ENCODE measurements at places on chromosomes 2 and 18. TPM values are rescaled to one million over a fixed set of nuclear protein-coding genes. Genes with fewer than 3 reads are reported as not detected.

GRCh38 chr18:62085756-62086155, 101.1 kb downstream of the PIGN start:
- DNase-seq: no peak

GRCh38 chr2:23541503-23542229, 156.7 kb downstream of the KLHL29 start:
- DNase-seq: no peak

DNA sequence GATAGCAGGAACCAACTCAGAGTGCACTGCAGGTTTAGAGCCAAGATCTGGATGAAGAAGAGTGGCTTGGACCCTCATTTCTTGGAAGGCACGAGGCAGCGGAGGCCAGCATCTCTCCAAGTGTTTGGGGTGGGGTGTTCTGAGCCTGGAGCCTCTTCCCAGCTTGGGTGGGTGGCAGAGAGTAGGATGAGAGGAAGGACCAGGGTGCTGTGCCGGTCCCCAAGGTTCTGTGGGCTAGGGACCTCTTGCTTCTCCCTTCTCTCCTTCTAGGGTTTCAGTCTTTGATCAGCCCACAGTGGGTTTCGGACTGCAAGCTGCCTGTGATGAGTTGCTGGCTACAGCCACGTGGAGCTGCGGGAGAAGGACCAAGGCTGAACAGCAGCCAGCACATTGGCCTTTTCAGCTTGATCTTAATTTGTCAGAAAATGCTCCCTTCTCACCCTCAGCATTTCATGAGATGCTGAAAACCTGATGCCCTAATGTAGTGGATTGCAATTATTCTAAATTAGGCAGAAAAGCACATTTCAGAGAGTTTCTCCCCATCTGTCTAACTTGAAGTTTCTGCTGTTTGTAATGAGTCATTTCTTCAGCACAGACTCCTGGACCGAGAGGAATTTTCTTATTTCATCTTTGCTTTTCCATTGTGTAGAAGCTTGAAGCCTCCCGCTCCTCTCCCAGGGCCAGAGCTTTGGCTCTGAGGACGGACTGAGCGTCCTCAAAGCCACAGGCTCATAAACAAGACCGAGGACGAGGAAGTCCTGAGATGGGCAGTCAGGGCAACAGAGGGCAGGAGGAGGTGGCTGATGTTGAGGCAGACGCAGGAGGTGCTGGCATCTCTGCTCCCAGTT, 99.1 kb upstream of the HDAC4 start:
- DNase-seq: no peak

DNA sequence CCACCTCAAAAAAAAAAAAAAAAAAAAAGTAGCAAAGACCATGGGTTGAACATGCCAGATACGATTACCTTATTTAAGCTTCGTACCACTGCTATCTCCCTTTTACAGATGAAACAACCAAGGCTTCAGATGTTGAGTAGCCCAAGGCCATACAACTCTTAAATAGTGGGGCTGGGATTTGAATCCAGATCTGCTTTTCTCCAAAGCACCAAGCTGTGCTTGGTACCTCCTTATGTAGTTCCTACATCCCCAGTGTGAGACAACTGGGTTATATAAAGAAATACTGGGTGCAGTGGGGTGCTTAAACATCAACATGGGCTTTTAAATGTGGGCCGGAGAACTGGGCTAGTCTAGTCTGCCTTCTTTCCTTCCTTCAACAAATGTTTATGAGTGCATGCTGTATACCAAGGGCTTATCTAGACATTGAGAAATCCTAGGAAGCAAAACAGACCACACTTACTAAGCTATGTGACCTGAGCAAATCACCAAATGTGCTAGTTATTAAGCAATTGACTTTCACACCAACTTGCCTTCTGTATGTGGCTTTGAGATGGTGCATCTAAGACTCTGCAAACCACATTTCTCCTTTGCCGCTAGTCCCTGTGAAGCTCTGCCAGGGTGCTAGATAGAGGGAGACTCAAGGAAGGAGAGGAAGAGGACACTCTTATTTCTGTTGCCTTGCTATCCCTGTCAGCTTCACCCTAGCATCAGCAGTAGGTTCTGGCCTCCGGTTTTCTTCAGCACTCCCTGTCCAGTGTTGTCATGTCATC, 206.8 kb upstream of the FBXO11 start:
- DNase-seq: no peak

DNA sequence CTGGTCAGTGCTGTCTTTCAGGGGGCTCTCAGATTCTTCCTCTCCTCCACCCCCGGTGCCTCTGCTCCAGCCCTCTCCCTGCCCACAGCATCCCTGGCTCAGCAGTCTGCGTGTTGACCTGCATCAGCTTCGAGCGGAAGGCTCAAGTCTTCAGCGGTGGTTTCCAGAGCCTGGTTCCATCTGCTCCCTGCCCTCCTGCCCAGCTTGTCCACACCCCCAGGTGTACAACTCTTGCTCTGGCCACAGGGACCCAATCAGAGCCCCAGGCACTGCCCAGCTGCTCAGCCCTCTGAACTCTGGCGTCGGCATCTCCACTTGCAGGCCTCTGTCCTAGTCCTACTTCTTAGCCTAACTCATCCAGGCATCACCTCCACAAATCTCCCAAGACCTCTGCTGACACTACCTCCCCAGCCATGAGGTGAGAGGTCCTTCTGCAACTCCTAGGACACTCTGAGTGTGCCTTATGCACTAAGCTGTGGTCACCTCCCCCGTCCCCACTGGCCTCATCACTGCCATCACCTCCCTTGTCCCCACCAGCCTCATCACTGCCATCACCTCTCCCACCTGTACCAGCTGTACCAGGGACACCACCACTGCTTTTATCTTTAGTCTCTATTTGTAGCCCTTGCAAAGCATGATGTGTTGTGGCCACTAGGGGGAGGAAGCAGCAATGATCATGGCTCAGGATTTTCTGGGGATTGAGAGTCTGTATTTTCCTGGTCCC, 60.9 kb downstream of the EDAR start:
- peak; percentile 33 for DNase-seq

GRCh38 chr2:67596871-67597270, 199.7 kb downstream of the ETAA1 start:
- DNase-seq: no peak

- no peak for DNase-seq
These were observed 66.5 kb downstream of the PDCL3 start for GRCh38 chr2:100629309-100629708.

DNA sequence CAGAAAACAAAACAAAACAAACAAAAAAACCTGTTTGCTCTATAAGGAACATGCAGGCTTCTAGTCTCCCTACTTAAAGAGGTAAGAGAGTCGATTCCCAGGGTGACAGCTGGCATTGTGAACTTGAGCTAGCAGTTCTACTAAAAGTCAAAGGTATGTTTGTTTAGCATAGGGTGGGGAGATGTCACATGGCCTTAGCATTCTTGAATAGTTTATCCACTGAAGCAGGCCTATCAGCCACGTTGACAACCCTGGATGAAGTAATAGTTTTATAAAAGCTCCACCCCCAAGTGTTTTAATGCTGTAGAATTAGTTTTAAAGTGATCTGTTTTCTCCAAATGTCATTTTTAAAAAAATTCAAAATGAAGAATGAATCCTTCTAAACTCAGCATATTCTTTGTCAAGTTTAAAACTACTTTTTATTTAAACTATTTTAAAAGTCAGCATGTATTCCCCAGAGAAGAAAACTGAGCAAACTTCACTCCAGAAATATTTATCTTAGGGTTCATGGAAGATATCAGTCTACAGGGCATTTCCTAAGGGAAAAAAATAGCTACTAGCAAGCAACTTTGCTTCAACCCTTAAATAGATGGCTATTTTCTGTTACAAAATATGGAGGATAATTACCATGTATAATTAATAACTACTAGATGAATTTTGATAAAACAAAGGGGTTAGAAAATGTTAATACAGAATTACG, 1.7 kb downstream of the MYOM1 start:
- DNase-seq: no peak

DNA sequence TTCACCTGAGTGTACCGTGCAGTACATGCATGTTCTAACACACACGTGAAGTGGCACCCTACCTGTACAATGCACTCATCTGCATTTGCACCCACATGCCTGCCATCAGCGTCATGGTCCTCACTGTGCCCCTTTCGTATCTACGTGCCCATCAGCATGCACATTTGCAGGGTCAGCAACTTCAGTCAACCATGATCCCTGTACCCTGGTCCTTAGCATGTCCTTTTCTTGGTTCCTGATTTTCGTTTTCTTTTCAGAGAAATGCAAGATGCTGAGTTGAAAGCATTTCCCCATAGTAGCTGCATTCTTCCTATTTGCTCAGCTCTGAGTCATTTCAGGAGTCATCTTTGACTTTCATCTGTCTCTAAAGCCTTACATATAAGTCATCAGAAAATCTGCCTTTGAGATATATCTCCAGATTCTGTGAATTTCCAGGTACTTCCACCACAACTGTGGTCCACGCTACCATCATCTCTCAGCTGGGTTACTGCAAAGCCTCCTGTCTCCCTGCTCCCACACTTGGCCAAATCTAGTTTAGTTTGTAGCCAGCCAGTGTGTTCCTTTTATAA, 14.7 kb upstream of the PUM2 start:
- peak; percentile 50 for DNase-seq

- no peak for DNase-seq
These were observed 375.7 kb downstream of the EIPR1 start for GRCh38 chr2:3001615-3002560.

DNA sequence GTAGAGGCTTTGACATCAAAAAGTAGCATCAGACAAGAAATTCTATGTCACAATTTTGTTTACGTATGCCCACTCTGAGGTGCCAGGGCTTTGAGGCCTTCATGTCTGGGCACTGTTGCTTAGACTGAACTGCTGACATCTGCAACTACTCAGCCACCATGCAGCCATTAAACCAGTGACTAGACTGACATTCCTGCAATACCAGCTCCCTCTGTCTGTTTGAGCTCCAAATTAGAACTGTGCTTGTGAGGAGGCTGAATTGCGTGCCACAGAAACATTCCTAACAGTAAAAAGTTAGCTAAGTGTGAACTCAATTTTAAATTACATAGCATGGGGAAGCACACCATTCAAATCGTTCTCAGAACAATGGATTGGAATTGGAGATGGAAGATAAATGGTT, 163.2 kb downstream of the INSIG2 start:
- no peak for DNase-seq

GRCh38 chr2:108407864-108408729, 30.3 kb downstream of the SULT1C4 start:
- DNase-seq: no peak

DNA sequence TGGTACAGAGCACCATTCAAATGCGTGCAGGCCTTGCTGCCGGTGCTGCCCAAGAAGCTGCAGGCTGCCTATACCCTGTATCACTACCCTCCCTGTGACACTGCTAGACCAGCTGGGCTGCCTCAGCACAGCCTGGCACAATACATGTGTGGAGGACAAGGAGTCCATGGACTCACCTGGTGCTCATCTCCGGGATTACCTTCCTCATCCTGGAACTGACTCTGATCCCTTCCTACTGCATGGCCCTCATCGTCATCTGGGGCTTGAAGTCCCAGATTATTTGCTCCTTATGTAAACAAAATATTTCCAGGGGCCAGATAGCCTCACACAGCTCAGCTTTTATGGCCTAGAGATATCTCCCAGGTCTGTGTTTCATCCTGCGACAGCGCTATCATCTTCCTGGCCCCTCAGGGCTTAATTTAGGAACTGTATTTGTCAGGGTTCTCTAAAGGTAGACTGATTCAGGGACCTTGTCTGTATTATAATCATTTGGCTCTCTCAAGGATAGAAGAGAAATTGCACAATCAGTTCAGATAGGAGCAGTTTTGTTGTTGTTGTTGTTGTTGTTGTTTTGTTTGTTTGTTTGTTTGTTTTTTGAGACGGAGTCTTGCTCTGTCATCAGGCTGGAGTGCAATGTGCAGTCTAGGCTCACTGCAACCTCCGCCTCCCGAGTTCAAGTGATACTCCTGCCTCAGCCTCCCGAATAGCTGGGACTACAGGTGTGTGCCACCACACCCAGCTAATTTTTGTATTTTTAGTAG, 42.9 kb downstream of the WDR75 start:
- no peak for DNase-seq

DNA sequence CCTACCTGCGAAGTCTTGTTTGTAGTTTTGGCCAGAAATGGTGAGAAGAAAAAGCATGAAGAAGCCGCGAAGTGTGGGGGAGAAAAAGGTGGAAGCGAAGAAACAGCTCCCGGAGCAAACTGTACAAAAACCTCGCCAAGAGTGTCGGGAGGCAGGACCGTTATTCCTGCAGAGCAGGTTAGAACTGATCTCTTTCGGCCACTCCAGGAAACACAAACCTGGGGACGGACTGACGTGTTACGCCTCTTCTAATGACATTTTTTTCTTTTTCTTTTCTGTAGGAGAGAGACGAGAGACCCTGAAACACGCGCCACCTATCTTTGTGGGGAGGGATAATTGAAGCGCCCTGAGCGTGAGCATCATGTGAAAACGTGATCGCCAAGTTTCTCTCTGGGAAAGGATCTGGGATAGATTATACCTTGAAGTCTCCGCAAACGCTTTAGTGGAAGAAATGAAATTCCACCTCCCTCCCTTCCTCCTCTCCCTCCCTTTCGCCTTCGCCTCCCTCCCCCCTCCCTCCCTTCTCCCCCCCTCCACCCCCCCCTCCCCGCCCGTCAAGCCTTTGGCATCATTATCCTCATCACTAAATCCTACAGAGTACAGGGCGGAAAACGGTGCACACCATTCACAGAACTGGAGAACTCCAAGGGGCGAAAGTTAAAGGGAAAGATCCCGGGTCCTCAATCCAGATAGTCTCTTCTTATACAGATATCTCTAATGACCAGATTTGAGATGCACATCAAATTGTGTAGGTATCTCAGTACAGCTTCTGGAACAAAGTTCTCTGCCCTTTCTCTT, at the start of gene ZEB2:
Gene ZEB2, minus strand, starts transcription at position 186 of the 798 bp plus-strand sequence. CDS start 2,769 bp downstream, outside the sequence.
- DNase-seq: no peak

DNA sequence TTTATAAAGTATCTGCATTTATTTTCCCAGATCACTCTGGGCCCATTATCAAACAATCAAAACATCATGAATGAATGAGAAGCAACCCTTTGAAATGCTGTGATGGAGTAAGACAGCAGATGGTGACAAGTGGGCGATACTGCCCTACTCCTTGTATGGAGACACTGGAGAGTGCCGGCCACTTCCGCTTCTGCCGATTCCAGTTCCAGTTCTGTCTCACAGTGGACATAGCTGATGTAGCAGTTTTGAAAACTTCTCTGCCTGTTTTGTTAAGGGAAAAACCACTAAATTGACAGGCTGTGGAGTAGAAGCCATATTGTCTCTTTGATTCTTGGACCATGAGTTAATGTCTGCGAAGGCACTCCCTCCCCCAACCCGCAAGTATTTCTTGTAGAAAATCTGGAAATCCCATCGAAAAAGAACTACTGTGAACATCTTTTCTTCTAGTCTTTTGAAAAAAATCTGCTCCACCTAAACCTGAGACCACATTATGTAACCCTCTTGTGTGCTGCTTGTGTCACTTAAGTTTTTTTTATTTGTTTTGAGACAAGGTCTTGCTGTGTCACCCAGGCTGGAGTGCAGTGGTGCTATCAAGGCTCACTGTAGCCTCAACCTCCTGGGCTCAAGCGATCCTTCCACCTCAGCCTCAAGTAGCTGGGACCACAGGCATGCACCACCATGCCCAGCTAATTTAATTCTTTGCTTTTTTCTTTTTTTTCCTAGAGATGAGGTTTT, 133.5 kb downstream of the TANC1 start:
- DNase-seq: no peak

- no peak for DNase-seq
These were observed 134.4 kb downstream of the ACTR3 start for GRCh38 chr2:114024326-114024725.

GRCh38 chr2:70643715-70644114, 90.1 kb upstream of the TGFA start:
- DNase-seq: peak; percentile 48

- DNase-seq: no peak
These were observed 325.6 kb downstream of the NR4A2 start for GRCh38 chr2:156006721-156007618.

NAGK gene
- 77.4 TPM for total RNA-seq

PPP1R1C gene
- not detected for total RNA-seq

CDH20 gene
- 0.14 TPM for total RNA-seq

CHRNA1 gene
- not detected for total RNA-seq

Data from activated naive CD4-positive, alpha-beta T cell treated with anti-CD3 and anti-CD28 coated beads, Interleukin-2, amount 50 U/mL, for 72 hours (primary cell).